Activated CD4-positive, alpha-beta T cell treated with anti-CD3 and anti-CD28 coated beads, Interleukin-2, amount 50 U/mL, for 1 hour (primary cell): ENCODE measurements at places on chromosomes 2 and 18.

DNA sequence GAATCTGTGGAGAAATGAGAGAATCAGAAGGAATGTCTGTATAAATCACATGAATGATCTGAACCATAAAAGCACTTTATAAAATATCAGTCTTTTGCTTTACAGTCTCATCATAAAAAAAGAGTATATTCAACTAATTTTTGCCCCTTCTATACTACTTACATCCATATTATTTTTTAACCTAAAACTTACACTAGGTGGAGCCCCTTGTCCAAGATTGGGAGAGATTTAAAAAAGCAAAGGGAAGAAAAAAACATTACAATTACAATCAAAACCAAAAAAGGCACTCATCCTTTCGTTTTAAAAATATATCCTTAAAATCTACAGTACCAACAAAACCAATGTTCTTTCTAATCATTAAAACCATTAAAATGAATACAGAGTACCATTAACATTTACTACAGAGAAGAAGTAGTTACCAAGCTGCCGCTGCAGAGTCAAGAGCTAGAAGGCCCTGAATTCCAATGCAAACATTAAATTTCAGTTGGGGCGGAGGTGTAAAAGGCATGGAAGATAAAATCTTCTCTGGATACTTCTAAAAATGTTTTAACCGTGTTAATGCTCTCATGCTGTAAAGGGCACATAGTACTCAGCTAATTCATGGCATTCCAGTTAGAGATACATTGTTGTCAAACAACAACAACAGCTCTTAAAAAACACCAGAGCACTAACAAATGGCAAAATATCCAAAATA is 56.7 kb upstream of the EPB41L3 start:
- DNase-seq: no peak

DNA sequence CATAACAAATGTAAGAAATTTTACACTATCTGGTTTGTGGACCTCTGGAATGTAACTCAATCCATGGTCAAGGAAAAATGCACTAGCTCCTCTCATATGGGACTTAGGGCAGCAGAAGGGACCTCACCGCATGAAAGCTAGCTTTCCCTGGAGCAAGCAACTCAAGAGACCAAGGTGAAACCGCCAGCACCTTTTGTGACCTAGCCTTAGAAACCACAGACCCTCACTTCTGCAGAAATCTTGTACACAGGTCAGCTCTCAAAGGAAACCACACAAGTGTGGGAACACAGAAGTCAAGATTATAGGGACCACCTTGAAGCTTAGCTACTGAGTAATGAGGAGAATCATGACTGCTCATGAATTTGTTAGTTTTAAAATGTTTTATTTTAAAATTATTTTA is 222.5 kb downstream of the DLGAP1 start:
- no peak for DNase-seq

DNA sequence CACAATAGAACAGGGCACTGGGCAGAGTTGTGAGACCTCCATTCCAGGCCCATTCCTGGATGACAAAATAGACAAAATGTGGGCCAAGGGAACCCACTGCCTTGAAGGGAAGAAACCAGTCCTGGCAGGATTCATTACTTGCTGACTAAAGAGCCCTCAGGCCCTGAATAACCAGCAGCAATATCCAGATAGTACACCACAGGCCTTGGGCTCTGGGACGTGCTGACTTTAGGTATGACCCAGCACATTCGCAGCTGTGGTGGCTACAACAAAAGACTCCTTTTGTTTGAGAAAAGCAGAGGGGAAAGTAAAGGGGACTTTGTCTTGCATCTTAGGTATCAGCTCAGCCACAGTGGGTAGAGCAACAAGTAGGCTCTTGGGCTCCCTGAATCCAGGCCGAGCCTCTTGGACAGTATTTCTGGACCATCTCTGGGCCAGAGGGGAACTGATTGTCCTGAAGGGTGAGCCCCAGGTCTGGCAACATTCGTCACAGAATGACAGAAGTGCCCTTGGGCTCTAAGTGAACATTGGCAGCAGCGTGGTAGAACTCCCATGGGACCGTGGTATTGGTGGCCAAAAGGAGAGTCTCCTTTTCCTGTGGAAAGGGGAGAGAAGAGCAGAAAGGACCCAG is 89.9 kb upstream of the CD226 start:
- no peak for DNase-seq

- DNase-seq: no peak
Measured at GRCh38 chr2:138277062-138277461, 224.5 kb upstream of the SPOPL start.

DNA sequence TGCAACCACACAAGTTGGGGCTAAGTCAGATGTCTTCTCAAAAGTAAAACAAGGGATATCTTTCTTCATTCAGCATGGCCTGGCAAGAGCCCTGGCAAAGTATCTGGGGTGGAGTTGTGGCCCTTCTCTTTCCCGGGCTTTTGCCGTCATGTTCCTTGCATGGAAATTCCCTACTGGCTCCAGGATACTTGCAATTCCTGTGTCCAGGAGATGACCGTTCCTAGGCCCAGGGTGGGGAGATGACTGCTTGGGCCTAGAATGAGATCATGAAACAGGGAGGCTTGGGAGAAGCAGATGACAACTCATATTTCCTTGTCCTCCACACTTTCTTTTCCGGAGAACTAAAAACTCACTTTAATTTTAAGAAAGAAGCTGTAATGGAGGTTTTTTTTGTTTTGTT is 60.9 kb downstream of the TGIF1 start:
- no peak for DNase-seq

DNA sequence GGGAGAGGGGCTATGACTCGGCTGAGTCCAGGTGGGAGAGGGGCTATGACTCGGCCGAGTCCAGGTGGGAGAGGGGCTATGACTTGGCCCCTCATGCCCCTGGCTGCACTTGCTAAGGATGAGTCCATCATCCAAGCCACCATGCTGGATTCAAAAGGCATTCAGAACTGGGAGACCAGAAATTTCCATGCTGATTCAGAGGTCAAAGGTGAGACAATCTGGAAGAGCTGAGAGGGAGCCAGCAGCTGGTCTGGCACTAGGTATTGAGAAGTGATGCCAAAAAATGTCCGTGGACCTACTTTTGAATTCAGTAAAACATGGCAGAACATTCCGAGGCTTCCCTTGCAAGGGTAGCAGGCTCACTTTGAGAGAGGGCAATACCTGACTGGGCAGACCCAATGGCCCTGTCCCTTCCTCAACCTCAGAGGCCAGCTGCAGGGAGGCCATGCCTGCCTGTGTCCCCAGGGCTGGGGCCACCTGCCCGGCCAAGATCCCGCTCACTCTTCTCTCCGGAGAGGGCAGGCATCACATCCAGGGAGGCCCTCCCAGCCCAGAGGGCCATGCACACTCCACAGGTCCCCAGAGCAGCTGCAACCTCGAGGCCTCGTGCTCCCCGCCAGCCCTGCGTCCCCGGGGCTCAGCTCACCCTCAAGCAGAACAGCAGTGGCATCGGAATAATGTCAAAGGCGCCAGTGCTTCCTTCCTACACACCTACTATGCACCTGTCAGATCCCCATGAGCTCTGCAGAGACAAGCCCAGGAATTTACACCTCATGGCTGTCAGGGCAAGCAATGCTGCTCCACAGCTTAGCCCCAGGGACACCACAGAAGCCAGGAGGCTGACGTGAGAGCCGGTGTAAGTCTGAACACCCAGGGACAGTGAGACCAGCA is 80.2 kb upstream of the GPC1 start:
- DNase-seq: no peak

DNA sequence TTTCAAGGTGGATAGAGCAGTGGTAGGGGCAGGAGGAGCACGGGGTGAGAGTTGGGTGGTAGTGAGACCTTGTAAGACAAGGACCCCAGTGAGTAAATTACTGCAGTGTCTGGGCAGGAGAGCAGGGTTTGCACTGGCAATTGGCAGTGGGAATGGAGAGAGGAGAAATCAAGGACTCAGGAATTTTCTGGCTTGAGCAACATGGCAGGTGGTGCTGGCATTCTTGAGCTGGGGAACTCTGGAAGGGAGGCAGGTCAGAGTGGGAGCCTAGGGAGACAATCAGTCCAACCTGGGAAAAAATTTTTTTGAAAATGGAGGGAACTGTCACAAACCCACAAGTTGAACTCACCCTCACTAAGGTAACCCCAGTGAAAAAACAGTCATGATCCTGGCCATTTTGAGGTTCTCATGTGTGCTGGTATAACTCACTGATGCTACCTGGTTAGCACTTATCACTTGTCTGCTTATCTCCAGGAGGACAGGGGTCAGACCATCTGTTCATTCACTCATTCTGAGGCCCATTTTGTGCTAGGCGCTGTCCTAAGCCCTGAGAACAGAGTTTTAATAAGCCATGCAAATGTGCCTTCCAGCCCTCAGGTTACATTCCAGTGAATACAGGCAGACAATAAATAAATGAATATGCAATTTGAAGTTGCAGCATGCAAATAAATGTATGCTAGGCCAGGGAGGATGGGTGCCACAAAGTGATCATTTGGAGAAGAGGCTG is 92.2 kb upstream of the SEC11C start:
- no peak for DNase-seq
